ENCODE measurements at places on chromosomes 5 and 9.

DNA sequence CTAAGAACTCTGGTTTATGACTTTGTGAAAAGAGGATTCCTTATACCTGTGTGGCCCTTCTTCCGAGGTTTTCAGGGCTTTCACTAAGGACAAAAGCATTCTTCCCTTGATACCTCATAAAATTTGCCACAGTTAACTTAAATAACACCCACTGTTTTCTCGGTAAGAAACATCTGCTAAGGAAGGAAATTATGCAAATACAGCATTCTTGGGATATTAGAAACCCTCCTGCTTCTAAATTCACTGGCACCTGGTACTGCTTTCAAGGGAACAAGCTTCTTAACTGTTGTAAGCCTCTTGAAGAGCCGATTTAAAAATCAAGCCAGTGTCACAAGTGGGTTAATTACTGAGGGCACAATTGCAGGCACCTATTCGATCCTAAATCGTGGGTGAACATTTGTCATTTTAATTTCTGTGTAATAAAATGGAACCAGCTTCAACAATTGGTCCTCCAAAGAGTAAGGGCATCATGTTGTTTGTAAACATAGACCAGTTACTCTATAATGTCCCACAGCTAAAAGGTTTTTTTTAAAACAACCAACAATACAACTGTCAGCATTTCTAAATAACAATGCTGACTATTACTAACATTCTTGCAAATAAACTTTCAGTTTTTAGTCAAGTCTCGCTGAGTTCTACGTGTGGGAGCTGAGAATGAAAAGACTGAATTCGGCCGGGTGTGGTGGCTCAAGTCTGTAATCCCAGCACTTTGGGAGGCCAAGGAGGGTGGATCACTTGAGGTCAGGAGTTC is 26.6 kb downstream of the AK3 start:
- no peak for DNase-seq

DNA sequence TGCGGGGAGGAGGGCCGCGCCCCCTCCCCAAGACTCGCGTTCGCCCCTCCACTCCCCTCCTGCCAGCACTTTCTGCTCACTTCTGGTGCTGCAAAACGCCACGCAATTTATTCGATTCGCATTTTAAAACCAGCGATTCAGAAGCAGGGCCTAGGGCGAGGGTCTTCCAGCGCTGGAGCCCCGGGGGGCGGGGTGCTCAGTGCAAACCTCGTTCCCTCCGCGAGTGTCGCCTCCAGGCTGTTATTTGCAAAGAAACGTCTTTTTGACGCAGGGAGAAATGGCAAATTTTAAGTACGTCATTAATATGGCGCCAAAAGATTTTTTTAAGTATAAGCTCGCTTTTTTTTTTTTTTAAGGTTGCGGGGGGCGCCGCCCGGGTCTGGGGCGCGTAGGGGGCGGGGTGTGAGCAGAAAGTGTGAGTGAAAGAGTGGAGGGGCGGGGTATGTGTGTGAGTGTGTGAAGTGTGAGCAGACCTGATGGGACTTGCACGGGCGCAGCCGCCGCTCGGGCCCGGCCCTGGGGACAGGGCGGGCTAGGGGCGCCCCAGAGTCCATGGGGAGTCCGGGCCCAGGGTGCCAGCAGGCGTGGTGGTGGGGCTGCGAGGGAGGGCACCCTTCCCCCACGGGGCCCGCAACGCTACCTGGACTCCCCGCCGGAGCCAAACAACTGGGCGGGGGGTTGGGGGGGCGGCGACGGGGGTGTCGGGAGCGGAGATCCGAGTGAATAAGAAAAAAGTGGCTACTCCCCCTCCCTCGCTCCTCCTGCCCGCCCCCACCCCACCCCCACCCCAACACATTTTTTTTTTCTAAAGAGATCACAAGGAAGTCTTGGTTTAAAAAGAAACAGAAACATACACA is at the start of gene JADE2:
Gene JADE2, plus strand, starts transcription at position 845 of the 857 bp plus-strand sequence. CDS start 10,188 bp downstream, outside the sequence.
- DNase-seq: peak; percentile 55

DNA sequence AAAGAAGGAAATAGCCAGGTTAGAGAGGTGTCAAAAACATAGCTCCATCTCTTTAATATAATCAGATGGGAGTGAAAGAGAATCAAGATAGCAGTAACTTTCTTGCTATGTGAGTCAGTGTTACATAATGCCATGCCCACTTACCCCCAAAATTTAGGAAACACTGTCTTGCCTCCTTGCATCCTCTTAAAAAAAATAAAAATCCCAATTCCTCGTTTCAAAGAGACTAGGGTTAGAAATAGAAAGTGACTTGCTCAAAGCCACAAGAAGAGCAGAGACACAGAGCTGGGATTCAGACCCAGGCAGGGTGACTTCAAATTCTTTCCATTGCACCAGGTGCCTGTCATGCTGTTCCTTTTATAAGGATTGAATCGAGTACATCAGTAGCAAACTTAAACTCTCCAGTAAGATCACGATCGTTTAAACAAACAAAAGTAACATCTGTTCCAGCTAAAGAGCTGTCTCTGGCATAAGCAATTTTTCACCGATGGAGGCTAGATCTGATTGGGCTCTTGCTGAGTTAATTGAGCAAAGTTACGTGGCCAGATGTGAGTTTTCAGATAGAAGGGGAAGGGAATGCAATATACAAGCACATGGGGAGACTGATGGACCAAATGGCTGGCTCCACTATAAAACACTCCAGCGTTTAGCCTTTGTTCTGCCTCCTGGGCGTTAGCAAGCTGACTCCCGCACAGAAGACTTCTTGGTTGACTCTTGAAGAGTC is 176.9 kb downstream of the PALM2AKAP2 start:
- DNase-seq: no peak

GRCh38 chr9:91164724-91165520 is 196.8 kb downstream of the AUH start:
- no peak for DNase-seq

DNA sequence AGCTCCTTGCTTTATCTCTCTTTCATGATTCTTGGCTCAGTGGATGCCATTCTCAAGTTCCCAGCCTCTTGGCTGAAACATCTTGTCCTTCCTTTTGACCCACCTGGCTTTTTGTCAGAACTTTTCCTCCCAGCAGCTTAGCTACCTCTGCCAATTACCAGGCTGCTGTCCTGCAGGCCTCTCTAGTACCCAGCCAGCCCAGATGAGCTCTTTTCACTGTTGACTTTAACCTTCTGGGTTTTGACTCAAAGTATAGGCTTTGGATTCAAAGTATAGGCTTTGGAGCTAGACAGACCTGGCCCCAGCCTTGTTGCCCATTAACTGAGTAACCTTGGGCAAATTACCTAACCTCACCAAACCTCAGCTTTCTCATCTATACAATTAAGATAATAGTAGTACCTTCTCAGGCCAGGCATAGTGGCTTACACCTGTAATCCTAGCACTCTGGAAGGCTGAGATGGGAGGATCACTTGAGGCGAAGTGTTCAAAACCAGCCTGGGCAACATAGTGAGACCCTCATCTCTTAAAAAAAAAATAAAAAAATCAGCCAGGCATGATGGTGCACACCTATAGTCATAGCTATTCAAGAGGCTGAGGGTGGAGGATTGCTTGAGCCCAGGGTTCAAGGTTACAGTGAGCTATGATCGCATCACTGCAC is 6.6 kb upstream of the TMEFF1 start:
- DNase-seq: no peak
